ENCODE measurements at places on chromosomes 12 and 14.

DNA sequence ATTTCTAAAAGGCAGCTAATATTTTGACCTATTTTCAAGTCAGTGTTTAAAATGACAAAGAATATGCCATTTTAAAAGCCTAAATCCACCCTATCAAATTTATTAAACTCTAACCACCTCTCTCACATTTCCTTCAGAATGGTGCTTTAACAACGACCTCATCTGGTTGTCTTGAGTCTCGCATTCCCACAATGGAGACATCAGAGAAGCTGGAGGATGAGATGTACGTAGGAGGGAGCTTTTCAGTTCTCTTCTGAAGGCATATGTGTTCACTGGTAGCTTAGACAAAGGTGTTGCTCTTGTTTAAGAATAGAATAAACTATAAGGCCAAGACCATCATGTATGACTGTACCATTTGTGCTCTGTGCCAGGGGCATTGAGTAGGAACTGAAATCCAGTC lies 82.9 kb downstream of the BCL2L14 start:
- DNase-seq = no peak

DNA sequence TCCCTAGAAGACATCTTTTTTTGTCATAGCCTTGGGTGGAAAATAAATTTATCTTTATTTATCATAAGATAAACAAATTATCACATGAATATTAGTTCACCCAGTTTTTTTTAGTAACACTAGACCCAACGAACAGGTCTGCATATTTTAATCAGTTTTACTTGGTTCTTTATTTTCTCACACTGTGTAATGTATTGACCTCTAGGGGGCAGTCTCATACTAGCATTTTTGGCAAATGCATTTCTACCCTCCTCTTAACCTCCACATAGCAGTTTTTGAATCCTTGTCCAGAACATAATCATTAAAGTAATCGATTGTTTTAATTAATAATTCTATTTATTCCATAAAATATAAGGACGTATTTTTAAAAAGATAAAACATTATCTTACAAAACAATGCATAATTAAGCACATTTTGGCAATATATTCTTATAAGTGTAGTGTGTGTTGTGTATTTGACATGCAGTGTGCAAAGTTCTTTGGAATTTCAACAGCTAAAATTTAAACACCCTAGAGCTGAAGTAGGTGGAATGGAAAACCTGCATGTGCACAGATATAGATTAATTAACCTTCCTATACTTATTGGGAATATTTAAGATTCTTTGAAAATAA lies 31.6 kb upstream of the PTPRQ start:
- DNase-seq = no peak

DNA sequence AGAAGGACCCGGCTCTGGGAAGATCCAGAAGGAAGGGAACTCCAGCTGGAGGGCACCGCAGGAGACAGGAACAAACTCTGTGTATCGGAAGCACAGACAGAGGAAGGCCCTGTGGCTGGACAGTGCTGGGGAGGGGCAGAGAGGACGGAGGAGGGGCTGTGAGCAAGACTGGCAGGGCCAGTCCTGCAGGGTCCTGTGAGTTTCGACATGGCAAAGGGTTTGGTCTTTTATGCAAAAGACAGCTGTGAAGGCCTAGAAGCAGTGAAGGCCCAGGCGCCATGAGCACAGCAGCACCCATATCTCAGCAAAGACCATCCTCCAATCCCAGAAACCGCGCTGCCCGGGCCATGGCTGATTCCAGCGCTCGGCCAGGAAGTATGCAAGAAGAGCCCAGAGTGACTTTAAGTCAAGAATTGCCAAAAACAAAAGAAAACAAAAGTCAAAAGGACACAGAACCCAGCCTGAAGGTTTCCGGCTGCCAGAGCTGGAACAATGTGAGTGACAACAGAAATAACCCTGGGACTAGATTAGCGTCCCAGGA lies 126.5 kb downstream of the NCOR2 start:
- no peak for DNase-seq

DNA sequence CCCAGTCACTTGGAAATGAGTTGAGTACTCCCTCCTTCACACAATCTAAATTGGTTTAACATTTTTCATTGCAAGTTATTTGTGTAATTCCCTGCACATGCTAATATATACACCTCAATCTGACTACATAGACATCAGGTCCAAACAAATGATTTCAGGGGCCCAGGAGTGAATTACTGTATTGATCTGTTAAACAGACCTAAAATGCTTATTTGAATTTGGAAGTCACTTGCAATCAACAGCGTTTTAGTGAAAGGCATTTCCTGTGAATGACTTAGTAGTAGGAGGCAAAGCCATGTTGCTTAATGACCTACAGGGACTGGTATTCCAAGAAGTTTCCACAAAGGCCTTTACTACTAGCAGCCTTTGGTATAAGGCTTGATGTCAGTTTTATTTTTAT lies 22.6 kb upstream of the SLC15A5 start:
- DNase-seq = no peak

GRCh38 chr12:69896653-69897381 lies 71.8 kb downstream of the MYRFL start:
- DNase-seq = no peak

DNA sequence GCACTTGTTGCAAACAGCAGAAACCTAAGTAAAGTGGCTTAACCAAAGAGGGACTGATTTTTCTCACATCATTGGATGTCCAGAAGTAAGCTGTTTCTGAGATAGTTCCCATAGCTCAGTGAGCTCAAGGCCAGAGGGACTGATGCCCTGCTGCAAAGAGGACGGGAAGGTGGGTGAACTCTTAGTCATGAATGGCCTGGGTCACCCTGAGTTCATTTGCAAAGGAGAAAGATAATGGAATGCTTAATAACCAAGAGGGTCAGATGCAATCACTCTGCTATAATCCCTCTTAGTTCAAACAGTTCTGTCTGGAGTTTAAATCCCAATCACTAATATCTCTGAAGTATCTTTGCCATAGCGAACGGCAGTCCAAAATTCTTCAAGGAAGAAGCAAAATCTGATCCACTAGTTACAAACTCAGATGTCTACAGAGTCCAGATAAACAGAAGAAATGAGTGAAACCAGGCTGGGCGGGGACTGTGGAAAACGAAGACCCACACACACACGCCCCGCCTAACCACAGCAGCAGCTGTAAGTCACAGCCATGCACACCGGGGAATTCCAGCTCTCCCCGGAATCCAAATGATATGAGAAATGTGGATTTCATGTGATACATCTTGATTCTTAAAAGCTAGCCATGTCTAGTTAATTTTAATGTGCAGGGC lies 289.5 kb downstream of the TMEM132D start:
- no peak for DNase-seq

GRCh38 chr12:66879409-66879808 lies 200.5 kb upstream of the GRIP1 start:
- no peak for DNase-seq

DNA sequence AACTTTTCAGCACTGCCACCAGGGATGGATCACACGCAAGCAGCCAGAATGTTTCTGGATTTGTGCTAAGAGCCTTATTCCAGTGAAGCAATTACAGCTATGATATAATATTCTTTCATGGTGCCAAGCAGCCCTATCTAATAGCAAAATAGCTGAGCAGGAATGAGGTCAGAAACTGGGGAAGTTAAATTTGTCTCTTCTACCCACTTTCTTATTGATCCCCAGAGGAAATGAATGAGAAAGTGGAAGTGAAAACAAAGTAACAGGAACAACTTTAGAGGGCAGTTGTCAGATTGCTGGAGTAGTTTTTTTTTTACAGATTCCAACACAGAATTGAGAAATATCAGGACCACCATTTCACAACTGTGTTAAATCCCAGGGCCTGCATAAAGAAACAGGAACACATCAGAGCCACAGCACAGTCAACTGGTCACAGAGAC lies 44.8 kb downstream of the GCH1 start:
- no peak for DNase-seq

GRCh38 chr14:104665657-104666522 lies 23.5 kb upstream of the INF2 start:
- DNase-seq = no peak

GRCh38 chr14:23077962-23078361 lies 17.0 kb downstream of the ACIN1 start:
- no peak for DNase-seq

DNA sequence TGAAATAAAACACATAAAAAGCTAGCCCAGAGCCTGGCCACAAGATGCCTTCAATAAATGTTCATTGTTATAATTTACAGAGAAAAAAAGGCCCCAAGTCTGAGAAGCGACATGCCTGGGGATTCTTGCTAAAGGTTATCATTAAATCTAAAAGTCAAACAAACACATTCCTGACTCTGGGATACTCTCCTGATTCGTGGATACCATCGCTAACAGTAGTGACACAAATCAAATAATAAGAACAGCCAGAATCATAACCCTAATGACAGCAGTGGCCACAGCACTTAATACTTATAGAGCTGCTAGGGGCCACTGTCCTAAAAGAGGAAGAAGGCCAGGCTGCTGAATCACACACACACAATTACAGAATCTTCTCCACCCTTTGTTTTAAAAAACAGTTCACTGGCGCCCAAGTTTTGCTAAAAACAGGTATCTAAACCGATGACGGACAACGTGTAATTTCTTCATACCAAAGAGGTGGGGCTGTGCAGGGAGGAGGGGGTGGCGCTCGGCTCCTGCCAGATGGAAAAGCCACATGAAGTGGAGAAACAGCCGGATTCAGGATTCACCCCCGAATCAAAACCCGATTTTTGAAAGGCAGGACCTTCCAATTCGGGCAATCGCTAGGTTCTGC lies 1.2 kb downstream of the CLIP1 start:
- DNase-seq = no peak

DNA sequence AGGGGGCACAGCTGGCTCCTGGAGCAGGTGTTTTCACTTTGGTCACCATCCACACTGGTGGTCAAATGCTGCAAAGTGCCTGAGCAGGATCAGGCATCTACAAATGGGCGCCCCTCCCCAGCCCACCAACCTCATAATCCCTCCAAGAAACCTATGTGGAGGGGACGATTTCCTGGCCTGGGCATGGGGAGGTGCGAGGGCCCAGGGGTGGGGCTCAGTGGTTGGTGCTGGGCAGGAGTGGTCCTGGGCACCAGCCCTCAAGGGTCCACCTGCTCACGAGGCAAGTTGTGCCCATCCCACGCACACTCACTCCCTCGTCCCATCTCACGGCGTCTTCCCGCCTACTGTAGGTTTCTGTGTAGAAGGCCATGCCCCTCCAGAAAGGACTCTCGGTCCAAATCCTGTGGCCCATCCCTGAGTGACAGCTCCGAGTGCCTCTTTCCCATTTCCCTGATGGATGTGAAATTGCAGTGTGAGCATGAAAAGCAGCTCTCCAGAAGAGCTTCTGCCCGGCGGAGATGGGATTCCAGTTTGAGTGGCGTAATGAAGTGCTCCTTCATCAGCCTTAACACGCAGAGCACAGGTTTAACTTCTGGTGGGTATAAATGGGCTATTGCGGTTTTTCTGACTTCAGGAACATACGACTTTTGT lies 36.9 kb downstream of the SLC15A4 start:
- no peak for DNase-seq

- DNase-seq = no peak
Observed at GRCh38 chr14:74858022-74858421, 17.9 kb downstream of the PROX2 start.

DNA sequence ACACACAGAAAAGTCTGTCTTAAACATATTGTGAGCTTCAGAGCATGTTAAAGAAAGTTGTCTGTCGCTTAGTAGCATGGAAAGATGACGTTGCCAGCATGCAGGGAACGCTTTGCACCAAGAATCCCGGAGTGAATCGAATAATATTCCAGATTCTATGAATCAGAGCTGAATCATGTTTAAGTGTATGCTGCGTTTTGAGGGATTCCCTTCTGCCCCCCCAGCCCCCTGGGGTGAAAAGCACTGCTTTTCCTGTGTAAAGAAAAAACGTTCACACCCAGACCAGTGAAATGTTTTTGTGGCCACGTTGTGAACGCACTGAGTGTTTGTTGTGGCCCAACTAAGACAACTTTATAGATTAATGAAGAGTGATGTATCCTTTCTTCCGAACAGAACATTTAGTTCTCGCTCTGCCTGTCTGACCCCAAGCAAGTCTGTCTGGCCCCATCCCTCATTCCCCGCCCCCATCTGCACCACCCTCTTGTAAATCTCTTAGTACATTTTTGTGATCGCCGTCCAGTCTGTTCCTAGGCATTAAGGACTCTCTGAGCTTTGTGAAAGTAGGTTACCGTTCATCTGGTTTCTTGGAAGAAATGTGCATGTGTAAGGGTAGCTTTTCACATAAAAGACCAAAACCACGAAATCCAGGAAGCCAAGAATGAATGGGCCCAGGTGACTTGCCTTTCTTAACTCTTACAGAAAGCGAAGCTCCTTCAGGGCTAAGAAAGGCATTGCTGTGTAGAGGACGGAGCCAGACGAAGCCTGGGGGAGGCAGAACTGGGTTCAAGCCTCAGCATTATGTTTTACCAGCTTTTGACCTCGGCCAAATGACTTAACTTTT lies 103.0 kb downstream of the SAMD4A start:
- DNase-seq = peak; percentile 74

DNA sequence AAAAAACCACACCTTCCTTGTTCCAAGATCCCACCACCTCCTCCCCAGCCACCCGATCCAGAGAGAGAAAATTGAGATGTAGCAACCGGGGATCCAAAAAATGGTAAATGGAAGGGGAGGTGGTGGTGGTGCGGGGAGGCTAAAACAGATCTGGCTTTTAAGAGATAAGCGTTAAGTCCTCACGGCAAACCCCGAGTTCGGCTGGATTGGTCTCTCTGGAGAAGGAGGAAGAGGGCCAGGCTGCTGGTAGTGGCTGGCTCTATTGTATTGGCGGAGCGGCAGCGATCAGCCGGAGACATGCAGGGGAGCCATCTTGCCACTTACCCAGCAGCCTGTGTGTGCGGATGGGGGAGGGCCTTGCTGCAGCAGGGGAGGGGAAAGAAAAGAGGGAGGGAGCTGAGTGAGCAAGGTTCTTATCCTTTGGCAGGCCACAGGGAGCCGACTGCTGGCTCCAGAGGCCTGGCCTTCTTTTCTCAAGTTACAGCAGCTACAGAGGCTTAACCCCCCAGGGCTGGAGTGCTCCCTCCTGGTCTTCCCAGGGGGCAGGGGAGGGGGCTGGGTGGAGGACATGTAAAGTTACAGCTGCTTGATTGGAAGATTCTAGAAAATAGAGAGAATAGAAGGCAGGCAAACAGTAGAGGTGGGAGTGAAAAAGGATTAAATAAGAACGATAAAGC lies 14.1 kb upstream of the CDH24 start:
- DNase-seq = peak; percentile 65

DNA sequence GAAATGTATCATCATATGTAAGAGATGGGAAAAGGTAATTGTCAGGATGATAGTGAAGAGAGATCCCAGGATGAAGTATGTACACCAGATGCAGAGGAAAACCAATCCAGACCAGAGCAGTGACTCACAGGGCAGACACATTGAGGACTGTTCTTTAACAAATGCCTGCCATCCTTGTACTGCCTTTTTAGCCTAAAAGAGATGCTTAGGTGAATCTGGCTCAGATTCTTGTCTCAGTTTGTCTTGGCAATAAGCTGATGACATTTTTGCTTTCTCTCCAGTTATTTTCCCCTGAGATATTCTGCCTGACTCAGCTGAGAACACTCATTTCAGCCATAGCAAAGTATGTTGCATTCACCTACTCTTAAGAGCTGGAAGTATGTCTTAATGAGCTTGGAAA lies 405.3 kb upstream of the USP15 start:
- DNase-seq = no peak

GRCh38 chr14:100788517-100788916 lies 37.4 kb upstream of the MEG3 start:
- DNase-seq = no peak

- DNase-seq = no peak
Observed at GRCh38 chr12:19404242-19404880, 34.9 kb upstream of the AEBP2 start.

Data from ascending aorta (tissue), 2 donors.